ENCODE measurements at places on chromosomes 3 and 15. TPM values are rescaled to one million over a fixed set of nuclear protein-coding genes. Genes with fewer than 3 reads are reported as not detected.
A peak's percentile ranks its signal among the peaks of the same experiment; 100 is the strongest.

HIGD2B gene
- polyA plus RNA-seq, result not detected

P3H2 gene
- polyA plus RNA-seq, result 5.8 TPM

NR1I2 gene
- 0.03 TPM for polyA plus RNA-seq

HTD2 gene
- polyA plus RNA-seq, result 8.2 TPM

CPLX3 gene
- polyA plus RNA-seq, result not detected

- DNase-seq, result no peak
Measured at GRCh38 chr15:69502470-69503045, 49.9 kb downstream of the RPLP1 start.

GRCh38 chr3:56421205-56421604 is 47.1 kb downstream of the ERC2 start:
- no peak for DNase-seq

GRCh38 chr3:105801397-105801796 is 67.4 kb downstream of the CBLB start:
- no peak for DNase-seq

- no peak for DNase-seq
Measured at GRCh38 chr15:67690936-67691335, 134.4 kb upstream of the SKOR1 start.

GRCh38 chr3:133037436-133037835 is 755 bp upstream of the TMEM108 start:
- no peak for DNase-seq

- peak; percentile 28 for DNase-seq
Measured at GRCh38 chr15:52518487-52519371, 10.0 kb downstream of the MYO5A start.

DNA sequence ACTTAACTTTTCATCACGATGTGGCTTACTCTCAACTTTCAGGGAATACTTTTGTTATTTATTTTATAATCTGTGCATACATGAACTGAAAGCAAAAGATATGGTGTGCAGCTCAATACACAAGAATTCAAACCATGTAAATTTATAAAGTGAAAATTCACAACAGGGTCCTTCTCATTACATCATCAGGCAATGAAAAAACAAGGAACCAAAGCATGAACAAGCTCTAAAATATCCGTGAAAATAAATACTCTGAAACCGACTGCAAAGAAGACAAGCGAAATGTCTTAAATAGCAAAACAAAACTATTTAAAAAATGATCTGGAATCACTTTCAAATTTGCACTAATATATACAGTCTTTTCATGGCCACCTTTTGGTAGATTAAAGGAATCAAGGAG is 28.9 kb downstream of the GNB5 start:
- no peak for DNase-seq

DNA sequence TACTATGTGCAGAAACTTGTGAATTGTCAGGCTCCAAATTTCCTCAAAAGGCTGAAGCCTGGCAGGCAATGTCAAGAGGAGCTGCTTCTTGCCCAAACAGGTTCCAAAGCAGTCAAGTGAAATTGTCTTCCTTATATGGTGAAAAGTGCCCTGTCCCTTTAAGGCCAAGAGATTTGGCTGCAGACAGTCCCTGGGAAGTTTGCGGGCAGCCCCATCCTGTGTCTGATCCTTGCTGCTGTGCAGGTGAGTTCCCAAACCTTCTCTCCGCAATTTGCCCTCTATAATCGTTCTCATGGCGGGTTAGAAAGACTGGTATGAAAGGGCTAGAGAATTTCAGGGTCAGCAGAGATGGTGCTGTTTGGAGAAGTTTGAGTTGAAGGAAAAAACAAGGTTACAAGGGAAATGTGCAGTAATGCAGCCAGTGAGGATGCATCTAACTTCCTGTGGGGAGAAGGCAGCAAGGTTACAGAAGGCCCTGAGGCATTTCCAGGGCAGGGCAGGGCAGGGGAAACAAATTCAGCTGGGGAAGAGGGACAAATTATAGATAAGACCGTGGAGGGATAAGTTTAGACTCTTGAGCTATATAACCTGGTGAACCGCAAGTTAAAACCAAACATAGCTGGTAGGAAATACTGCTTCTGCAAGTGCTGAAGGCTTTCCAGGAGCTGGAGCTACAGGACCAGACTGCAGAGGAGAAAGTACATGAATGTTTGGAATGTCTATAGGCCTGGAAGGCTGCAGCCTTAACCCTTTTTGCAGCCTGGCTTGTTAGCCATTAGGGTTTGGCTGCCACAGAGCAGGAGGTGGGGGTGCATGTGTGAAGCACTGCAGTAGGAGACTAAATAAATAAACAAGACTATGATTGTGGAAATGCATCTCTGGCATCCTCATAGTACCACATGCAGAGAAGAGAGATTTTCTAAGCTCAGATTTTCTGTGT is 256.2 kb upstream of the IL12A start:
- DNase-seq, result peak; percentile 53

DNA sequence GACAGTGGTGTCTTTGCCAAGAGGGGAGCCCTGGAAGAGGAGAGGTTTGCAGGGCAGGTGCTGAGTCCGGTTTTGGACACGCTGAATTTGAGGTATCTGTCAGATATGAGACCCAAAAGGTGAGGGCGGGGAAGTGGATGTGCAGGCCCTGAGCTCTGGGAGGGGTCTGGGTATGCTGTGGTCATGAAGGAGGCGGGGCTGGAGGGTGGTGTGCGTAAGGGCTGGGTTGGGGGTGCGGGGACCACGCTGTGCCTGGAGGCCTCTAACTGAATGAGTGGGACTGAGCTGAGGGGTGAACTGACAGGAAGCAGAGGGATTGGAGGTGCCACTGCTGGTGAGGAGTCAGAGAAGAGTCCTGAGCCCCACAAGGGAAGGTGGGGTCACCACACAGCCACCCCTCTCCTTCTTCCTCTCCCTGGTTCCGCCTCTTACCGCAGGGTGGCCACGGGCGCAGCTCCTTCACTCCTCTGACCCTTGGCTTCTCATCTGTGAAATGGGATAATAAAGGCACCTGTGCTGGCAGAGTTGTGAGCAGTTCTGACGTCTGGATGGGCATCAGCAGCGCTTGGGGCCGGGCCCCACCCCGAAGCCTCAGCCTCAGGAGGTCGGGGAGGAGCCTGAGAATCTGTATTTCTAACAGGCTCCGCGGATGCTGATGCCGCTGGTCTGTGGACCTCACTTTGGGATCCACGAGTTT is 28.8 kb downstream of the PSTPIP1 start:
- DNase-seq, result no peak

DNA sequence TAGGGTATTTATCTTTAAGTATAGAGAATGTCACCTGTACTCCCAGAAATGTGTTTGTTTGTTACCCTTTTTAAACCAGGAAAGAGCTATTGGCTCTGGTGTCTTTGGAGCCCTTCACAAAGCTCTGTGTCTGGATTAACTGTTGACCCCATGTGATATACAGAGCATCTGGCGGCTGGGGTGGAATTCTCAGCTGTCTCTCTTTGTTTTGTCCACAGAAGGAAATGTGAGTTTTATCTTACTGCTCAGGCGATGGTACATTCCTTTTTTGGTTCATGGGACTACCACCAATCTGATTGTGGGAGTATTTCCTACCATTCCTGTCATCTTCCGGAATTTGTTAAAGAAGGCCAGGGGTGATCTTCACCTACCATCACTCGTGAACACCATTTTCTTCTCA is 120.3 kb downstream of the AKAP13 start:
- peak; percentile 41 for DNase-seq

DNA sequence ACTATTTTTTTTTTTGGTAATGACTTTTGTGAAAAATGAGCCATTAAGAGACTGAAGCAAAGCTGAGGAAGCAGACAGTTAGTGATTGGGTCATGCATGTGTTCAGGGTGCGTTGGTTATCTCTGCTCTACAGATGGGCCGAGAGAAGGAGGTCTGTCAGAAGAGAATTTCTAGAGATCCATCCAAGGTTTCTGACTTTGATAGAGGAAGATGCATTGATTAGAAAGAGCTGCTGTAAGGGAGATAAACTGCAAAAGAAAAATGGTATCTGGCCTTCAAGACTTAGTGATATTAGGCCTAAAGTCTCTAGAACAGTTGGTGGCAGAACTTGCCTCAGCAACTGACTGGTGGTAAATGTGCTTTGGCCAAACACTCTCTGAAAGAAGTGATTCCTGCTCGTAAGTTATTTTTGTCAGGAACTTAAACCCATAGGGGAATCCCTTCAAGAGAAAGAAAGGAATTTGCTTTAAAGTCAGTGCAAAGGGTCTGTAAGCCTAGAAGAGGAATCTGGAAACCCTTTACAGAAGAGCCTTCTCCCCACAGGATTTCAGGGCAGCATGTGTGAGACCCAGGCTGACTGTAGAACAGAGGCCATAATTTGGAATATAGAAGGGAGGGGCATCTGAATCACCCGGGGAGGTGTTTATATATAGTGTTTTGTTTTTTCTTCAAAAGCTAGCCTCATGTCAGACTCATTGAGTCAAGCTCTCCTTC is 67.8 kb downstream of the OPA1 start:
- DNase-seq, result no peak

- no peak for DNase-seq
Measured at GRCh38 chr15:35717721-35718120, 171.8 kb upstream of the DPH6 start.

All from endothelial cell of umbilical vein (primary cell).